Cardiac septum (tissue), 1 donor: ENCODE measurements at places on chromosomes 6 and 20. TPM values are rescaled to one million over a fixed set of nuclear protein-coding genes. Genes with fewer than 3 reads are reported as not detected.
A peak's percentile ranks its signal among the peaks of the same experiment; 100 is the strongest.

GABRR1 gene
- not detected for total RNA-seq

TTI1 gene
- 11.4 TPM for total RNA-seq

PRICKLE4 gene
- 1.7 TPM for total RNA-seq

DNA sequence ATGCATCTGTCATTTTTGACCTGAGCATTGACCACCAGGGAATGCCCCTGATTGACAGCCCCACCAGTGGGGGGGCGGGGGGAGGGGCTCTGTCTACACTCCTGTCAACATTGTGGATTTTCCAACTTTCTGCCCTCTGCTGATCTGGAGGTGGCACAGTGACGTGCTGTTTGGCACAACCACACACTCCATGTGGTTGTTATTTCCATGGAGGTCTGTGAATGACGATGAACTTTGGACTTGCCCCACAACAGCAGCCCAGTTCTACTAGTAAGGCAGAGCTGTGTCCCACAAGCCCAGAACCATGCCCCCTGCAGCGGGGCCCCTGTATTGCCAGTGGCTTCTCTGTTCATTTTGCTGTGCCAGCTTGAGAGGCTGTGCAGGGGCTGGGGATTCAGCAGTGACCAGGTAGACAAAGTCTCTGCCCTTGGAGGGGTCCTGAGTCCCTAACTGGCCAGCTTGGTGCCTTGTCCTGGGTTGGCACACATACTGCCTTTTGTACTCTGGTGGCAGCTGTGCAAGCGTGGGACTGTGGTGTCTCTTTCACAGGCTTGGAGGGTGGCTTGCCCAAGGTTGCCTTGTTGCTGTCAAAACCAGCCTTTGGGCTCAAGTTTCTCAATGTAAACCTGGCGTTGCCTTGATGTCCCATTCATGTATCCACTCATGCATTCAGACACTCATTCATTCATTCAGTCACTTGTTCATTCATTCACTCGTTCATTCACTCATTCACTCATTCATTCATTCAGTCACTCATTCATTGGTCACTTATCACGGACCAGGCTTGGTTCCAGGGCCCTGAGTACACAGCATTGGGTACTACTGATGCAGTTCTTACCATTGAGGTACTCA, 108.5 kb downstream of the SYCP2 start:
- peak; percentile 64 for DNase-seq

DNA sequence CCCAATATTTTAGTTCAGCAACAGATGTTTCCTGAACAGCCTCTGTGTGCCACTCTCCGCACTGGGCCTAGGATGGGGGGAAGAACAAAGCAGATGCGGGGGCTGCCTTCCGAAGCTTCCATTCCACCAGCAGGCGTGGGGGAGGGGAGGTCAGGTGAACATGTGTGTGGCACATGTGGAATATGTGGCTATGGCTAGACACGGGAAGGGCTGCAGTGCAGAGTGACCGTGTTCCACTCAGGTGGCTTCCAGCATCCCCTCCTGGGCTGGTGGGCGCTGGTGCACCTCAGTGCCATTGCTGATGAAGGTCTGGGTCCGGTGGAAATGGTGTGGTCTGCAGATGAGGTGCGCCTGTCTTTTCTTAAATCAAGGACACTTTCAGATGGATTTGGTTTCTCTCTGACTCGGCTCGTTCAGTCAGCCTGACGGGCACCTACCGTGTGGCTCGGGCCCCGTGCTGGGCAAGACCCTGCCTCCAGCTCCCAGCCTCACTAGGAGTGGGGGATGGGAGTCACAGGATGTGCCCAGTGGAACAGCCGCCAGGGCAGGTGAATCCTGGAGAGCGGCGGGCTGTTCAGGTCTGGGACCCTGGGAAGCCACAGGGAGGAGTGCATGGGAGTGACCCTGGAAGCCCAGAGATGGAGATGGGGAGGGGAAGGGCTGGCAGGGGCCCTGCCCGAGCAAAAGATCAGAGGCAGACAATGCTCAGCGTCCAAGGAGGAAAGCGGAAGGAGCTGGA, 111.0 kb downstream of the SYCP2 start:
- DNase-seq, result peak; percentile 68

- no peak for DNase-seq
These were observed 335.4 kb upstream of the ID4 start for GRCh38 chr6:19501737-19502245.

DNA sequence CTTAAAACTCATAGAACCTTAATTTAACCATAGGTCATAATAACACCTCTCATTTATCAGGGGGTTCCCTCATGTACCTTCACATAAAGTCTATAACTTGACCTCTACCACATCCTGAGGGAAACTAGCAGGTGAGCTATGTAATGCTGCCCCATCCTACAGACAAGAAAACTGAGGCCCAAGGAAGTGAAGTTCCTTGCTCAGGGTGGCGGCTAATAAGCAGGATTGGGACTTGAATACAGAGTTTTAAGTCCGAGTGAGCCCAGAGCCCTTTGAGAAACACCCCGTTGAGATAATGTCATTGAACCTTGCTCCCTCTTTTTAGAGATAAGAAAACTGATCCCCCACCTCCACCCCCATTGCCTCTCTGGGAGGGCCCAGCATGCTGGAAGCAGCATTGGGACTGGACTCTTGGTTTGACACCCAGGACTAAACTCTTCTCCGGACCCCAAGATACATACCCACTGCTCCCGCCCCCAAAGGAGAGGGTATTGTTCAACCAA, 429 bp downstream of the BNIP5 start:
- no peak for DNase-seq

DNA sequence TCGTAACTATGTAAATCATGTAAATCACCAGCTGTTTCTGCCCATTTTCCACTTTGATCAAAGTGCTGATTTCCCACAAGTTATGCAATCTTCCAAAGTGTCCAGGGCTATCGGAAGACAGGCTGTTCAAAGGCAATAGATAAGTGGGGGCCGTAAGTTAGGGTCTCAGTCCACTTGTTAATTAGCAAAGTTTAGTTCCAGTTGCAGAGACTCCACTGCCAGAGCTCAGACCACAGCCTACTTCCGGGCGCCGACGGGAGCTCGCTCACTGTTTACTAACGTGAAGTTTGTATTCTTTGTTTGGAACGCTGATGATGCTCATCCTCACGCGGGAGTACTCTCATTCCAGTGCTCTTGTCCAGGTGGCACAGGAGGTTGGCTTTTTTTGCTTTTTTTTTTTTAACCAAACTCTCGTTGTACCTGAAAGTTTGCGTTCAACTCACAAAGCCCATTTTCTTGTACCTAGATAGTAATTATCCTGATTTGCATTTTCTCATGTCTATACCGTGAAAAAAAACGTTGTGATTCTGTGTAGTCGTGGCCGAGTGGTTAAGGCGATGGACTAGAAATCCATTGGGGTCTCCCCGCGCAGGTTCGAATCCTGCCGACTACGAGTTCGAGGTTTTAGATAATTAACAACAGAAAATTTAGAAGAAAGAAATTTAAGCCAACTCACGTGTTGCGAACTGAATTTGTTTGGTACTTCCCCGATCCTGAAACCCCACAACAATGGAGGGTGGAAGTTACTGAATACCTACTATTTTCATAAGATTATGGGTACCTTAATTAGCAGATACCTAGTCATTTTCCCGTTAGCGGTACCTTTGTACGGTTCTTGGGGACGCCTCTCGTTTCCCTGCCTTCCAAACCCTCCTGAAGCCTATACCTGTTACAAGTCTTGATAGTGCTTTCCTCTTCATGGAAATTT, 29.9 kb upstream of the ZNF184 start:
- DNase-seq, result no peak

GRCh38 chr6:167768471-167769215, 58.1 kb upstream of the AFDN start:
- peak; percentile 66 for DNase-seq

GRCh38 chr6:149242883-149243282, 74.6 kb upstream of the TAB2 start:
- no peak for DNase-seq
